Nucleus accumbens (tissue), 56 donors: ENCODE measurements at places on chromosomes 1 and 21.

DNA sequence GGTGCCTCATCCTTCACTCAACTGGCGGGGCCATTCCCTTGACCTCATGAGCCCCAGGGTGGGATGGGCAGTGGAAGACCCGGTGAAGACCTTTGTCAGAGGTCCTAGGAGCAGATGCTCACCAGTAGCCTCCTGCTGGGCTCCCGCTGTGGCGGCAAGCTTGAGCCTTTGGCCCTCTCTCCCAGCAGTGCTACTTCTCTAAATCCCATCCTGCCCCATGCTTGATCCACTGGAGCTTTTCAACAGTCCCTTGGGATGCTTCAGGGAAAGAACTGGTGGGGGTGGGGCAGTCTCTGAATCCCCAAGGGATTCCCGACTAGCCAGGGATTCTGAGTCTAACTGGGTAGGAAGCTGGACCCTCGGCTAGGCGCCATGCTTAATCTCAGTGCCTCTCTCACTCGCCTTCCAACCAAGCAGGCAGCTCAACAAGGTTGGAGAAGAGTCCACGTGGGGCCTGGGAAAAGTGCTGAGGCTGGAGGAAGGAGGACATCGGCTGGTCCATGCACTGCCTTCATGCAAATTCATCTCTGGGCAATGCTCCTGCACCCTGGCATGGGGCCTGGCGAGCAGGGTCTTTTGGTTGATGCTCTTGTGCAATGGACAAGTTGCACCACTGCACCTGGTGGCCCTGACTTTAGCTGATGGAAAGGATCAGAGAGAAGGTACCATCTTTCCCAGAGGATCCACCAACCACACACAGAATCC, 190.3 kb downstream of the GRIK3 start:
- no peak for DNase-seq

- no peak for DNase-seq
Measured at GRCh38 chr1:20870718-20871117, 83.6 kb upstream of the HP1BP3 start.

- DNase-seq = no peak
Measured at GRCh38 chr1:159223004-159223403, 18.3 kb downstream of the ACKR1 start.

GRCh38 chr1:51415963-51416362, 85.6 kb upstream of the TTC39A start:
- DNase-seq = no peak

GRCh38 chr1:240803151-240803550, 191.2 kb upstream of the GREM2 start:
- no peak for DNase-seq

- peak; percentile 23 for DNase-seq
Measured at GRCh38 chr1:37676281-37677142, 15.8 kb upstream of the CDCA8 start.

GRCh38 chr1:171610385-171610784, 11.7 kb upstream of the MYOCOS start:
- no peak for DNase-seq

DNA sequence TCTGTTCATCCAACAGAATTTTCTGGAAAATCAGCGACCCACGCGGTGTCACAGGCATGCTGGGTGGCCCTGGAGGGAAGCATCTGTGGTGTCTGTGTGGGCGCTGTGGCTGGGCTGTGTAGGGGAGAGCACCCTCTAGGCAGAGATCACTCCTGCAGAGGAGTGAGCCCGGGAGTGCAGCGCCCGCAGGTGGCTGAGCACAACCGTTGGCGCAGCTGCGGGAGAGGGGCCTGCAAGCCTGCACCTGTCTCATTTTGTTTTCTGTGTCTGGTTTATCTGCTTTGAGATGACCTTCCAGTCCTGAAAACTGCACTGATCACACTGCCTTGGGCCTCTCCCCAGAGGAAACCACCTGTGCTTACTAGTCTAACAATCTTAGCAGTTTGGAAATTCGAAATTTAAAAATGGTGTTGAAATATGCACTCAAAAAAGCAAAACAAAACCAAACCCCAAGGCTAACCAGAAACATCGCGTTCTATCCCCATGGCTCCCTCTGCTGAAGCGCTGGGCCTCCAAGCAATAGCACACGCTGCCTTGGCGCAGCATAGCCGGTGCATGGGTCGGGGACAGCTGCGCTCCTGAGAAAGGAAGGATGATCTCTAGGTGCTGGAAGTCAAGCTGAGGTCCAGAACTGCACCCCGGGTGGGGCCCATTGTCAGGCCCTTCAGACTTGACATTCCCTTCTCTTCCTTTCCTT, 4.8 kb downstream of the FAM3B start:
- no peak for DNase-seq

- DNase-seq = no peak
Measured at GRCh38 chr1:222967466-222968240, 152.8 kb downstream of the DISP1 start.

- no peak for DNase-seq
Measured at GRCh38 chr1:76018045-76018444, 56.5 kb upstream of the ST6GALNAC3 start.

GRCh38 chr1:228071839-228072657, 10.5 kb upstream of the ARF1 start:
- no peak for DNase-seq

DNA sequence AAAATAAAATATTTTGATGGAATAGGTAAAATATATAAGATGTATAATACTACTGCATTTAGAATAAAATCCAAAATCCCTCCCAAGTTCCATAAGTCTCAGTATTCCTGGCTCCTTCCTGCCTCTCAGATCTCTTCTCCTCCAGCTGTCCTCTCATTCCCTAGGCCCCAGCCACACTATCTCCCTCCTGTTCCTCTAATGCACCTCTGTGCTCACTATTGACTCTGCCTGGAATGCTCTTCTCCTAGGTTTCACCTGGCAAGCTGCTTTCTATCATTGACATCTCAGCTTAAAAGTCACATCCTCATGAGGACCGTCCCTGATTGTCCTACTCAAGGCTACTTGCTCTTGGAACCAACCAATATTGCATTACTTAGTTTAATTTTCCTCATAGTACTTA, 7.2 kb downstream of the NME7 start:
- no peak for DNase-seq

- no peak for DNase-seq
Measured at GRCh38 chr1:193448682-193449461, 262.5 kb upstream of the B3GALT2 start.

DNA sequence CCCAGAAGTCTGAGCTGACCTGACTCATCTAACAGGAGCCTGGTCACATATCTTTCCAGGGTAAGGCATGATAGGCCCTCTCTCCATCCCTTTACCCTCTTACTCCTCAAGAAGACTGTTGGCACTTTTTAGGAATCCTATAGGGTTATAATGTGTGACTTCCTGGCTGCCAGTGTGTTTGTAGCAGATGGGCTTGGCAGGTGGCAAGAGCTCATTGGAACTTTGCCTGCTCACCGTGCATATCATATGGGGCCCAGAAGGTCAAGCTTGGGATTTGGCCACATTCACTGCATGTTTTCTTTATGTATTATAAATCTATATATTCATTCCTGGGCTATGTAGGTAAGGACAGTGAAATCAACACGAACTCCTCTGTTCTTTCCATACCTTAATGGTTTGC, 5.2 kb downstream of the KAZN start:
- DNase-seq = no peak

- no peak for DNase-seq
Measured at GRCh38 chr21:42059141-42059540, 12.0 kb upstream of the UMODL1 start.

DNA sequence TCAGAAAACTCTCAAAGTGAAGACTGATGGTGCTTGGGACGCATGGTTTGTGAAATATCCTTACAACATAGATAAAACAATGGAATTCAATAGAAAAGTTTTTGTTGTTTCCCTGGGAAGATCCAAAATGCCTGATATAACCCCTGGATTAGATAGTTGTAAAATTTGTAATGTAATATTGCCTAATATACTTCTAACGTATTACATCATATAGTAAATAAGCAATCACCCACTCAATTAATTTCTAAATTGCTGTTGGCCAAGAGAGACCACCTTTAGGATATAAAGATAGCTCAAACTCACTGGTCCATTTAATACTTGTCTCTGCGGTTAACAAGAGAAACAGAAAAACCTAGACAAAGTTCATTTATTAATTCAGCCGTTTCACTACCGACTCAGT, 42.2 kb downstream of the TTC13 start:
- DNase-seq = no peak

DNA sequence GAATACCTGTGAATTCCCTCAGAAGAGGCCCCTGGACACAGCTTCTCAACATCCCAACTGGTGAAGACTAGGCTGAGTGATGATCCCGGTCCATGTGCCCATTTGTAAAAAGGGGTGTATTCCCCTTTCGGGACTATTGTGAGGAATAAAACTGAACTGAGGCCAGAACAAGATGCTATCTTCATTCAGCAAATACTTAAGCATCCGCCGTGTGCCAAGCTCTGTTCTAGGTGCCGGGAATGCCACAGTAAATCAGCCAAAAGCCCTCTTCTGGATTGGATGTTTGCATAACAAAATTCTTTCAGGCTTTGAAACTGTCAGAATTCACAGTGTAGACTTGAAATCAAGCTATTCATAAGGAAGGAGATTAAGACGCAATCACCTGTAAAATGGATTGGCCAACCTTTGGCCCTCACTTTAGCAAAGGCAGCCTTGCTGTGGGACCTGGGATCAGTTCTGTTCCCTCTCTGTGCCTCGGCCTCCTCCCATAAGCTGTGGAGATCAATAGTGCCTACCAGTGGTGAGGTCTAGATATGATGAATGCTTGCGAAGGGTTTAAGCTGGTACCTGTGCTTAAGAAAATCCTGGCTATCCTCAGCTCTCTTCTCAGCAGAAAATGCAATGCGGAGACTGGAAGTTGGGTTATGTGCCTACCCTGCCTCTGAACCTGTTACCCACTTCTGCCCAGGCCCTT, 1.8 kb downstream of the ALPL start:
- DNase-seq = no peak

DNA sequence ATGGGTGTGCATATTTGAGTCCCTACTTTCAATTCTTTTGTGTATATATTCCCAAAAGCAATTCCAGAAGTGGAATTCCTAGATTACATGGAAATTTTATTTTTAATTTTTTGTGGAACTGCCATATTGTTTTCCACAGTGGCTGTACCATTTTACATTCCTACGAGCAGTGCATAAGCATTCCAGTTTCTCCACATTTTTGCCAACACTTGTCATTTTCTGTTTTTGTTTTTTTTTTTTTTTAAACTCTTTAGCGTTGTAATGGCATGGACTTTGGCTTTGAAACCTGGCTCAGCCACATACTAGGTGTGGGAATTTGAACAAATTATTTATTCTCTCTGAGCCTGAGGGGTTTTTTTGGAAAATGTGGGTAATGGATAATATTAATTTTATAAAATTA, 214.5 kb upstream of the UBE2U start:
- DNase-seq = no peak

DNA sequence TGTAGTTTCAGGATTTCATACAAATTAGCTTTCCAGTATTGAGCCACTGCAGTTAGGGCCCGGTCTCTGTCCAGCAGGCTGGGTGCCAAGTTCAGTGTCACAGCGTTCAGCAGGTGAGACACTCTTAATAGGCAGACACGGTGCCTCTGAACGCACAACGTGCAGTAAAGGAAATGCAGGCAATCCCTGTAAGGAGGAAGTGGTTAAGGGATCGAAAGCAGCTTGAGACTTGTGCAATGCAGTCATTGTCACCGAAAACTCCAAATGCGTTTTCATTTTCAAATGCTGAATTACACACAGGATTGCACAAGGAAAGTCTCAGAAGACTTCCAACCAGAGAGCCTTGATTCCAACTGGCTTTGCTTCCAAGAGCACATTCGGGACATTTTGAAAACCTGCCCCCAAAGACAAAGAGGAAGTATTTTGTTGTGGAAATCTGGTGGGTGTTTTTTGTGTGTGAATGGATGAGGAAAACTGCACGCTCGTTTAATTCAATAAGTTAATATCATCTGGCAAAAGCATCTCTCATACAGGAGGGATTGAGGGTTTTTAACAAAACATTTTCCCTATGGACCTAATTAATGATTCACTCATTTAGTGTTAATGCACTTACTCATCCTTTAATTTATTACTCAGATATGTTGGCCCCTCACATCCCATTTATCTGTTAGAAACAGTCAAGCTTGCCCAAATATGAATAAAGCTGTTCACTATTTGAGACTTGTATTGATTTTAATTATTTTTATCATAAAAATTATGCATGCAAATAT, 61.6 kb downstream of the PTGS2 start:
- DNase-seq = no peak

GRCh38 chr1:80072563-80072962, 1066.0 kb upstream of the ADGRL4 start:
- no peak for DNase-seq

GRCh38 chr1:185644531-185644930, 89.7 kb upstream of the HMCN1 start:
- DNase-seq = no peak

- peak; percentile 37 for DNase-seq
Measured at GRCh38 chr1:59903141-59903754, 23.3 kb downstream of the CYP2J2 start.

GRCh38 chr1:87462894-87463293, 134.2 kb downstream of the LMO4 start:
- DNase-seq = no peak

DNA sequence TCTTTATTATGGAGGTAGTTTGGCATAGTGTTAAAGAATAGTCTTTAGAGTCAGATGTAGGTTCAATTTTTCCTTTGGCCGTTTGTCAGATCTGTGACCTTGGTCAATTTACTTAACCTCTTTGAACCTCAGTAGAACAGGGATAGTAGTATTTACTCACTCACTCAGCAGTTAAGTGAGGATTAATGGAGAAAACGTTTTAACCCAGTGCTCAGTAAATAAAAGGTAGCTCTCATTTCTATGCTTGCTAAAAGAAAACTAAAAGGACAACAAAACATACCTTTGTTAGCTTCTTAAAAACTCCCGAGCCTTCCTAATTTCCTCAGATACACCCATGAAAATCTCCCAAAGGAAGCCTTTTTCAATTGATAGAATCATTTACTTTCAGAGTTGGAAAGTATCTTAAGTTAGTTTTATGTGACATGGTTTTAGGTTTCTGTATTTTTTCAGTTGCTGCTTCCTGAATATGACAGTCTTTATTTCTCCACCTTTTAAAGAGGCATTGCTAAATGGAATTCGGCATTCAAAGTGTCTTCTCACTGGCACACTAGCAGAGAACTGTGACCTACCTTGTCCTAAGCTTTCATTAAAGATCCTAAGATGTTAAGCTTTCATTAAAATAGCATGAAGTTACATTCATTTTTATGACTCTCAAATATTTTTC, 7.8 kb downstream of the ABCD3 start:
- DNase-seq = no peak
